WTC11 (cell line): ENCODE measurements at places on chromosomes 1 and 21. TPM values are rescaled to one million over a fixed set of nuclear protein-coding genes. Genes with fewer than 3 reads are reported as not detected.

GRCh38 chr1:167864392-167865032 lies 49.4 kb downstream of the ADCY10 start:
- H3K27ac ChIP-seq = no peak overlapping the region
- H3K4me3 ChIP-seq = no peak overlapping the region
- H3K27me3 ChIP-seq = peaks cover 21% of the 10 kb centered on the region
- H3K36me3 ChIP-seq = peaks cover 13% of the 10 kb centered on the region
- DNase-seq = no peak

DNA sequence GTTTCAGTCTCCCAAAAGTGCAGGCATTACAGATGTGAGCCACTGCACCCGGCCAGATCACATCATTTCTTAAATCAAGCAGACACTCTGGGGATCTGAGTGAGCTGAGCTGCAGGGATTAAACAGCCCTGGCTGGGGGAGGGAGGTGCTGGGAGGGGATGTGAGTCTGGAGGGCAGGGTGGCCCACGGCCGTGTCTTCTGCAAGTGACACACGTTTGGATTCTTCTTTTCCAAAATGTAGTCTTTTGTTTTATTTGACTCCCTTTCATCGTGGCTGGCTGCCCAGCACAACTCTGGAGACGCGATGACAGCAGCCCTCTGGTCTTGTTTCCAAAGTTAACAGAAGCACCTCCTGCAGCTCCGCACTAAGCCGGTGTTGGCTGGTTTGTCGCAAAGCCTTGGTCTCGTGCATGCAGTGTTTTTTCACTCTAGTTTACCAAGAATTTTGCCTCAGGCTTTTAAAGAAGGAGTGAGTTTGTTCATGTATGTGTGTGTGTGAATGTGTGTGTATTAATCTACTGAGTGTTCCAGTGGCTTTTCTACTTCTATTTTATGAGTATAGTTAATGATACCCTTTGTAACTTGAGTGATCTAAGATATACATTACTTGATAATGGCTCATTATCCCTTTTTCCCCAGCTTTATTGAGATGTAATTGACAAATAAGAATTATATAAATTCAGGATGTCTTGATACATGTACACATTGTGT lies 2.8 kb upstream of the KRTAP10-5 start:
- no peak overlapping the region for H3K4me3 ChIP-seq
- H3K4me1 ChIP-seq = peaks cover 6% of the 10 kb centered on the region; the same call in 1 of the 2 replicates
- H3K36me3 ChIP-seq = peaks cover 6% of the 10 kb centered on the region; the same call in 1 of the 2 replicates
- peaks cover 3% of the 10 kb centered on the region; the same call in 1 of the 2 replicates for H3K27me3 ChIP-seq
- DNase-seq = no peak
- H3K27ac ChIP-seq = no peak overlapping the region

- peaks cover 11% of the 10 kb centered on the region for H3K36me3 ChIP-seq
- no peaks in the 10 kb centered on the region for H3K4me1 ChIP-seq
- no peak for DNase-seq
- H3K27me3 ChIP-seq = no peaks in the 10 kb centered on the region
- no peak overlapping the region for H3K4me3 ChIP-seq
These were observed 49.1 kb downstream of the EYA3 start for GRCh38 chr1:28039341-28039740.

- peaks cover 22% of the 10 kb centered on the region for H3K27me3 ChIP-seq
- H3K27ac ChIP-seq = no peak overlapping the region
- H3K36me3 ChIP-seq = peaks cover 84% of the 10 kb centered on the region
These were observed 1.3 kb upstream of the LSS start for GRCh38 chr21:46229923-46230260.

DNA sequence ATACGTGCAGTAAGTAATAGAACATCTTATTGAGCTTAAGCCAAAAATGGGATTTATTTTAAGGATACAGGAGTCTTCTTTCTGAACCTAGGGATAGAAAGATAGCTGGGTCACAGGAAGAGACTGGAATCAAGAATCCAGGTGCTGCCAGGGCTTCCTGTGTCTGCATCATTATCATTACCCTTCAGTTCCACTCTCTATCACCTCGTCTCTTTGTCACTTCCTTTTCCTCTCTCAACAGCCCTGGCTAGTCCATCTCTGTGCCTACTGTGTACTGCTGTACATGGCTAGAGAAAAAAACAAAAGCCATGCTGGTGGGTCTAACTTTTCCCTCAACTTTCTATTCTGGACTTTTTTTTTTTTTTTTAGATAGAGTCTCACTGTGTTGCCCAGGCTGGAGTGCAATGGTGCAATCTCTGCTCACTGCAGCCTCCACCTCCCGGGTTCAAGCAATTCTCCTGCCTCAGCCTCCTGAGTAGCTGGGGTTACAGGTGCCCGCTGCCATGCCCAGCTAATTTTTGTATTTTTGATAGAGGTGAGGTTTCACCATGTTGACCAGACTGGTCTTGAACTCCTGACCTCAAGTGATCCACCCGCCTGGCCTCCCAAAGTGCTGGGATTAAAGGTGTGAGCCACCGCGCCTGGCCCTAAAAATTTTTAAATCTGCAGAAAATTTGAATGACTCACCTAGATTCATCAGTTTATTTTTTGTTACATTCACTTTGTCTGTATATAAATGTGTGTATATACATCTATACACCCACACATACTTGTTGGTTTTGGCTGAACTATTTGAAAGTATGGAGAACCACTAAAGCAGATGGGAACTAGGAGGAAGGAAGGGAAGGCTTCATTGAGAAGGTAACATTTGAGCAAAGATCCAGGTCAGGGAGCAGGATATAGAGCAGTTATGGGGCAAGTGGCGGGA lies 31.9 kb downstream of the UBE4B start:
- H3K36me3 ChIP-seq = no peaks in the 10 kb centered on the region
- peak overlapping the region; percentile 77 for H3K27ac ChIP-seq
- H3K4me1 ChIP-seq = peaks cover 30% of the 10 kb centered on the region
- no peaks in the 10 kb centered on the region for H3K27me3 ChIP-seq
- DNase-seq = no peak

- H3K4me3 ChIP-seq = no peak overlapping the region
- no peak overlapping the region for H3K27ac ChIP-seq
- H3K27me3 ChIP-seq = no peaks in the 10 kb centered on the region
These were observed 55.3 kb upstream of the MUTYH start for GRCh38 chr1:45395582-45395981.

TNFRSF4 gene
- total RNA-seq = 0.18 to 0.33 TPM in 2 of 3 replicates, not detected in the other

TMEM35B gene
- 8.7 to 11.0 TPM (median 10.6 TPM) in 3 replicates for total RNA-seq

DNA sequence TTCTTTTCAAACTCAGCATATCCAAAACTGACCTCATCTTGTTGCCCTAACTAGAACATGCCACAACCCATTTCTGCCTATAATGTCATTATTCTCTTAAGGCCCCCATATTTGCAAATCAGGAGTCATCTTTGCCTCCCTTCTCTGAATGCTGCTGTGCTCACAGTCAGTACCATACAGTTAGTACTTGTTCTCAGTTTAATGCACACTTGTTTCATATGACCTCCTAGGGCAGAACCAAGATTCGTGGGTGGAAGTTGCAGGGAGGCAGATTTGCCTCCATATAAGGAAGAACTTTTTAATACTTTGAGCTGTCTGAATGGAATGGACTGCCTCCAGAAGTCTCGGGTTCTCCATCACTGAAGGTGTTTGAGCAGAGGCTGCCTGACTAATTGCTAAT lies 9.2 kb downstream of the CAP1 start:
- DNase-seq = no peak
- no peaks in the 10 kb centered on the region for H3K27me3 ChIP-seq
- H3K4me1 ChIP-seq = peaks cover 15% of the 10 kb centered on the region
- H3K27ac ChIP-seq = peak overlapping the region; percentile 87
- H3K4me3 ChIP-seq = no peak overlapping the region

DNA sequence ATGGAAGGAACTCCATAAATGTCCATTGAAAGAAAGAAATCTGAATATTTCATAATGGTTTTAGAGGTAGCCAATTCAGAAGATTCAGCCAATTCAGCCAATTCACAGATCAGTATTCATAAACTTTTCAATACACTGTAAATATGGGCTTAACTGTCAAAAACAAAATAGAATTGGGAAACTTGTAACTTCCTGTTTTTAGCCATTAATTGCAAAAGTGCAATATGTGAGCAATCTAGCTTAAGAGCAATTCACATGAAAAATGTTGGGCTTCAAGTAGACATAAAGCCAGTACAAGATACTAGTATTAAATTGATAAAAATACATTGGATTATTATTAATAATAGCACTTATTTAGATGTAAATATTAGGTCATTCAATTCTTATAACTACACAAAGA lies 27.5 kb upstream of the PLPPR4 start:
- H3K27me3 ChIP-seq = no peaks in the 10 kb centered on the region
- no peak overlapping the region for H3K4me3 ChIP-seq
- H3K4me1 ChIP-seq = no peaks in the 10 kb centered on the region
- no peak for DNase-seq
- no peaks in the 10 kb centered on the region for H3K36me3 ChIP-seq

GRCh38 chr1:119858126-119858525 lies 38.2 kb downstream of the ADAM30 start:
- no peaks in the 10 kb centered on the region for H3K4me1 ChIP-seq
- no peaks in the 10 kb centered on the region; the same call in 1 of the 2 replicates for H3K27me3 ChIP-seq
- H3K4me3 ChIP-seq = no peak overlapping the region

PGLYRP4 gene
- total RNA-seq = not detected in 3 replicates

DNA sequence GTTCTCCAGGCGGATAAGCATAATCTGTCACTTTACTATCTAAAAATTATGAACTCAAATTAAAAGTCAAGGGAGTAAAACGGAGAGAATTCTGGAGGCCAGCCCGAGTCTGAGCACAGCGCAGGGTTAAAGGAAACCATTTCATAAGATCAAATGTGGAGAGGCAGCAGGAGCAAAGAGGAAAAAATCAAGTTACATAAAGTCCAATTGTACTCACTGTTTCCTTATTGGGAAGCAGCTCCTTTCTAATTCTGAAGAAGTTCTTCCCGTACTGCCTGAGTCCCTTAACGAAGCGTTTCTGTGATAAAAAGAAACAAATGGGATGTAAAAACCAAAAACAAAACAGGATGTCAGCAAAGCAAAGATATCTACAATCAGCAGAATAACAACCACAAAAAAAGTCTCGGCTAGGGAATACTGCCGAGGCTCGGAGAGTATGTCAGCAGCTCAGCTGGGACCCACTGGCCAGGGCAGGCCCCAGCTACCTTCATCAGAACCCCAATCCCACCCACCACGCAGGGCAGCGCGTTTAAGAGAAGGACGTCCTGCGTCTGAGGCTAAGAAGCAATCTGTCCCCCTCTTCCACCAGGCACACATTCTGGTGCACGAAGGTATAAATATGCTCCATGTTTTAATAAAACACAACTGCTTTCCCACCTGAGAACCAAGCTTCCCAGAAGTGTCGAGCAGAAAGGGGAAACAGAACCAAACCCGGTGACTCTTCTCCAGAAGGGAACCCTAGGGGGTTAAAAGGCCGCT lies 104.8 kb downstream of the SLC45A1 start:
- no peaks in the 10 kb centered on the region for H3K27me3 ChIP-seq
- H3K4me3 ChIP-seq = no peak overlapping the region
- H3K4me1 ChIP-seq = peaks cover 25% of the 10 kb centered on the region
- DNase-seq = no peak

GRCh38 chr21:27244776-27245175 lies 277.9 kb upstream of the ADAMTS5 start:
- H3K4me3 ChIP-seq = no peak overlapping the region
- no peaks in the 10 kb centered on the region for H3K27me3 ChIP-seq
- no peak for DNase-seq
- no peak overlapping the region for H3K27ac ChIP-seq

CASQ2 gene
- 0.09 TPM in 1 of 3 replicates, not detected in the others for total RNA-seq

C1orf115 gene
- total RNA-seq = 10.0 to 11.5 TPM (median 11.1 TPM) in 3 replicates

- no peak for DNase-seq
- H3K4me1 ChIP-seq = peaks cover 13% of the 10 kb centered on the region
These were observed 396.0 kb downstream of the LRRIQ3 start for GRCh38 chr1:73801912-73802429.

DNA sequence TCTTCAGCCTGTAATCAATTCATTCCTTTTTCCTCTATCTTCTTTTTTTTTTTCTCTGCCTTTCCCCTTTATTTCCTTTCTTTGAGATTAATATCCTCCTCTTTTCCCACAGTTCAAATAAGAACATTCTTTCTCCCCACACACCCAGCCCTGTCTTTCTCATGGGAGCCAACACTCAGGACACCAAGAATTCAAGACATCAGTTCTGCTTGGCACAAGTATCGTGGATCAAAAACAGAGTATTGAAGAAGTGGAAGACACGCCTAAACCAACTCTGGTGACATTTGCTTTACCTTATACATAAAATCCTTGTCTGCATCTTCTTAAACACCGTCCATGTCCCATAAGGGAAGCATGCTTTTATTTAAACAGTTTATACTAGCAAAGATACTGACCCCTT lies 2.9 kb downstream of the CD1E start:
- H3K4me3 ChIP-seq = no peak overlapping the region
- H3K27ac ChIP-seq = no peak overlapping the region

- H3K4me1 ChIP-seq = peaks cover 57% of the 10 kb centered on the region
- peaks cover 30% of the 10 kb centered on the region for H3K27me3 ChIP-seq
- H3K36me3 ChIP-seq = no peaks in the 10 kb centered on the region
- no peak overlapping the region for H3K27ac ChIP-seq
These were observed 33.5 kb upstream of the HHAT start for GRCh38 chr1:210294999-210295745.

- H3K4me3 ChIP-seq = peak overlapping the region; percentile 65
- DNase-seq = peak; percentile 82
- peak overlapping the region; percentile 84 for H3K27ac ChIP-seq
- no peaks in the 10 kb centered on the region for H3K36me3 ChIP-seq
- H3K27me3 ChIP-seq = peaks cover 95% of the 10 kb centered on the region
These were observed 25.3 kb upstream of the EFHD2 start for GRCh38 chr1:15384301-15384901.

DNA sequence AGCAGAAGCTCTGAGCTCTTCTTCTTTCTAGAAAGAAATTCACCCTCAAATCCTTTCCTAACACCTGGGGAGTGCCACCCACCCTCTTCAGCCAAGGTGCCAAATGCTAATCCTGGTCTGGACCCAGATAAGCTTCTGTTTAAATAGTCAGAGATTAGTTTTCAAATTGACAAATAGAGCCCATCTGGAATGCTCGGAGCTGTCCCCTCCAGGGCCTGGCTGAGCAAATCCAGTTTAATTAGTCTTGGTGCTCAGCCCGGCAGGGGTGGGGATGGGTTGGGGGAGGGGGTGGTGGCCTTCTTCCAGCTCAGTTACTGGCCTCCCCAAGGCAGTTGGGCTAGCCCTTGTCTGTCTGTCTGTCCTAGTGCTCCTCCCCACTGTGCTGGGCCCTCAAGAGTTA lies 269.5 kb downstream of the GRIK3 start:
- H3K36me3 ChIP-seq = no peaks in the 10 kb centered on the region; the same call in 1 of the 2 replicates
- no peak for DNase-seq
- no peak overlapping the region for H3K27ac ChIP-seq
- H3K27me3 ChIP-seq = peaks cover 16% of the 10 kb centered on the region

DNA sequence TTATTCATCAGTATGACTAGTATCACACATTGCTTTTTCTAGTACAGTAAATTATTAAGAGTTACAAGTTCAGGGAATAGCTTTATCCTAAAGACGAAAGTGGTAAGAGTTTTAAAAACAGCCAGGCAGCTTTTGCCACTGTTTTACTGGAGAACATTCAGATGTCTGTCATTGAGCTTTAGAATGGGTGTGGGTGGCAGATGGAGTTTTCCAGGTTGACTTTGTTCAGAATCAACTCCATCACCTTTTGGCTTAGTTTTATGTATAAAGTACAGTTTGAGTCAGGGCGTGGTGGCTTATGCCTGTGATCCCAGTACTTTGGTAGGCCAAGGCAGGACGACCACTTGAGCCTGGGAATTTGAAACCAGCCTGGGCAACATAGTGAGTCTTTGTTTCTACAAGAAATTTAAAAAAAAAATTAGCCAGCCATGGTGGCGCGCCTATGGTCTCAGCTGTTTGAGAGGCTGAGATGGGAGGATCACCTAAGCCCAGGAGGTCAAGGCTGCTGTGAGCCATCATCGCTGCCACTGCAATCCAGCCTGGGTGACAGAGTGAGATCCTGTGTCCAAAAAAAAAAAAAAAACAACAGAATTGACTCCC lies 29.9 kb upstream of the PLEKHM2 start:
- no peak overlapping the region for H3K4me3 ChIP-seq
- DNase-seq = no peak
- no peaks in the 10 kb centered on the region for H3K4me1 ChIP-seq
- H3K27me3 ChIP-seq = no peaks in the 10 kb centered on the region
- peaks cover 56% of the 10 kb centered on the region for H3K36me3 ChIP-seq

KRTAP11-1 gene
- total RNA-seq = not detected in 3 replicates
